MCF 10A (cell line): ENCODE measurements at places on chromosomes 1 and 21. TPM values are rescaled to one million over a fixed set of nuclear protein-coding genes. Genes with fewer than 3 reads are reported as not detected.

- no peak for DNase-seq
Observed at GRCh38 chr1:14926229-14926628, 227.3 kb upstream of the TMEM51 start.

Gene TENT5C
- 0.05 TPM in 1 of 2 replicates, not detected in the other for total RNA-seq

Gene KTI12
- 6.5 and 7.0 TPM in 2 replicates for total RNA-seq

- no peak for DNase-seq
Observed at GRCh38 chr1:221850470-221851187, 108.7 kb upstream of the DUSP10 start.

GRCh38 chr1:213094446-213094845 lies 43.4 kb downstream of the RPS6KC1 start:
- DNase-seq, result no peak
